Occipital lobe (tissue), 3 donors: ENCODE measurements at places on chromosomes 11 and 22. TPM values are rescaled to one million over a fixed set of nuclear protein-coding genes. Genes with fewer than 3 reads are reported as not detected.

SPI1 gene
- 0.78 TPM for total RNA-seq

VPREB1 gene
- not detected for total RNA-seq

KCNC1 gene
- 7.3 TPM for total RNA-seq

RAPSN gene
- not detected for total RNA-seq

CDC42BPG gene
- total RNA-seq, result 0.16 TPM

YPEL4 gene
- 3.6 TPM for total RNA-seq

UCP3 gene
- 0.62 TPM for total RNA-seq

LMNTD2 gene
- 0.16 TPM for total RNA-seq

HTR3A gene
- total RNA-seq, result 0.31 TPM

WNT11 gene
- 4.4 TPM for total RNA-seq

DDTL gene
- total RNA-seq, result 3.1 TPM

FEN1 gene
- 13.3 TPM for total RNA-seq

MEN1 gene
- 17.2 TPM for total RNA-seq

ARHGAP32 gene
- total RNA-seq, result 134 TPM

BTBD18 gene
- not detected for total RNA-seq

EIF1AD gene
- 20.7 TPM for total RNA-seq

ALDH3B2 gene
- not detected for total RNA-seq

OR8G5 gene
- total RNA-seq, result 0.16 TPM

TTC36 gene
- total RNA-seq, result 2.7 TPM

TPBGL gene
- under 0.01 TPM for total RNA-seq

C11orf91 gene
- total RNA-seq, result not detected

MS4A4A gene
- total RNA-seq, result 4.4 TPM

MYBPC3 gene
- total RNA-seq, result not detected

CCDC116 gene
- total RNA-seq, result 0.16 TPM

VPREB3 gene
- not detected for total RNA-seq

FXYD6 gene
- total RNA-seq, result 107 TPM

RASSF10 gene
- total RNA-seq, result 3.4 TPM

ACTN3 gene
- not detected for total RNA-seq

P2RY2 gene
- total RNA-seq, result not detected

LARGE1 gene
- 37.3 TPM for total RNA-seq

NEFH gene
- total RNA-seq, result 0.47 TPM

CRYBA4 gene
- not detected for total RNA-seq

OR10G8 gene
- total RNA-seq, result not detected

MSANTD2 gene
- 18.9 TPM for total RNA-seq

AQP11 gene
- 5.9 TPM for total RNA-seq
